ENCODE measurements at places on chromosomes 4 and X.

GRCh38 chr4:79241846-79242245 lies 84.0 kb downstream of the NAA11 start:
- DNase-seq = no peak

DNA sequence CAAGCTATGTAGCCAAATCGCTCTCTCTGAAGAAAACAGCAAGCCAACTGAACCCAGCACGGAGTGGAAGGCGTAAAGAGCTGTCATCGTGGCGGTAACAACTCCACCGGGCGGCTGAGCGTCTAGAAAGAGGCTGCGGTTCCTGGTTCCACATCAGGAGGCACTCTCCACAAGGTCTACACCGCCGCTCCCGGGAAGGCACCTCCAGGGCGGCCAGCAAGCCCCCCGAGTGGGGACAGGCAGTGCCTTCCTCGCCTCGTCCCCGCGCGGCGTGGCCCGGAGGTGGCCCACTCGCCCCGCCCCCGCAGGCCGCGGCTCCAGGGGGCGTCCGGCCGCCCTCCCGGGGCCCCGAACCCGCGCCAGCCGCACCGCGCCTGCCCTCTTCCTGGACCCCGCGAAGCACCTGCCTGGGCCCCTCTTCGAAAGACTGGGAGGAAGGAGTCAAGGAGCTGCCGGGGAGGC lies 755 bp downstream of the KLHL8 start:
- peak; percentile 43 for DNase-seq

- no peak for DNase-seq
Measured at GRCh38 chr4:42843694-42844093, 48.8 kb upstream of the GRXCR1 start.

DNA sequence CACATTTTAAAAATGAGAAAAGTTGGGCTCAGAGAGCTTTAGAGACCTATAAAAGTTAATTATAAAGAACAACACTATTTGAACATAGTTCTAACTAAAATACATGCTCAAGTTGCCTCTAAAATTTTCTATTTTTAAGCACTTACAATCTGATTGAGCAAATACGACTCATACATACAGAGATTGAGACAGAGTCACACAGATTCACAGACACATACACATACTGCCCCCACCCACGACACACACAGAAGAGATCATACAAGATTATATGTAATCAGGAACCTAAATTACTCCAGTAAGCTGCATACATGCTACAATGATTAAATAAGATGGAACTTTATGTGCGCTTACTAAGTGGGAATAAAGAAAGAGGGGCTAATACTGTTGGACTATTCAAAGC lies 2.7 kb upstream of the ASB5 start:
- DNase-seq = no peak

DNA sequence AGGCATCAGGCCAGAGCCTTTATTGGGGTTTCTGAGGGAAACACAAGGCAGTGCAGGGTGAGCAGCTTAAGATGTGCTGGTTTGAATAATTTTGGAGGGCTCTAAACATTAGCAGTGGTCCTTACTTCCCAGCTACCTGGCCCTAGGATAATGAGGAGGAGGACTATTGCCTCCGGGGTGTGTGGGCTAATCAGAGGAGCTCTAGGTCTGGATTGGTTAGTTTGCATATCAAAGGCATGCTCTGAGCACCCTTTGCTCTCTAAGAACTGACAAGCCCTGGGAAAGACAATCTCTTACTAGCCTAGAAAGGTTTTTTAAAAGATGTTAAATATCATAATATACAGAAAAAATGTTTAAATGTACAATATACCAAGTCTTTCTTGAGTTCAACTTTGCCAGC lies 58.4 kb downstream of the RXFP1 start:
- no peak for DNase-seq

- DNase-seq = no peak
Measured at GRCh38 chr4:93779228-93779627, 49.3 kb upstream of the ATOH1 start.

DNA sequence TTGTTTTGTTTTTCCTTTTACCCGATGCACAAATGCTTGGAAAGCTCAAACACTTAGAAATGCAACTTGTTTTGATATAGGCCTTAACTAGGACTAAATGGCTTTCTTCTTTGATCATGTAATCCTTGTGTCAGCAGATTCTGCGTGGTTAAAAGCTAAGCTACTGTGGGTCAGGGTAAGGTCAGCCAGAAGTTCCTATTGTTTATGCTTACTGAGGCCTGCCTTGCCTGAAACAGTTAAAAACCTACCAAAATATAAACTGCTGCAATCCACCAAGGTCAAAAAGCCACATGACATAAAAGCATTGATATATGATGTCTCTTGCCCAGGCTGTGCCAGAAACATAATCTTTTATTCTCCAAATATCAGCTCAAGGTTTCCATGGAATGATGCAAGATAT lies 223.4 kb downstream of the FAM47B start:
- no peak for DNase-seq

DNA sequence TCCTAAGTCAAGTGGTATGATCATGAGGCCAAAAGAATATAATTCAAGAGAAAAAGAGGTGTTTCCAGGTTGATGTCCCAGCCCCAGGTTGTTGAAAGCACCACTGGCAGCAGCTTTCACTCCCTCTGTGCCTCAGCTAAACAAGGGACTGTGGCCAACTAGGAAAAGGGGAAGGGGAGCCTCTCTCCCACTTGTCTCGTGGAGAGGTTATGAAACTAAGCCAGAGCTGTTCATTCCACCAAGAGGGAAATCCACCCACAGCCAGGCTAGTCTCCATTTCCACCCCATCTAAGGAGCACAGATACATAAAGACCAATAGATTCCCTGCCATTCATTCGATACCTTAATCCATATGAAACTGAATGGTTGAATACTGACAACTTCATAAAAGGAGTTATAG lies 8.1 kb downstream of the ANXA5 start:
- no peak for DNase-seq
